ENCODE measurements at places on chromosomes 5 and 9.
A peak's percentile ranks its signal among the peaks of the same experiment; 100 is the strongest.

GRCh38 chr9:113712053-113712452, 164.1 kb upstream of the ZNF618 start:
- no peak for DNase-seq

- peak; percentile 74 for DNase-seq
Measured at GRCh38 chr5:91225848-91226686, 157.1 kb downstream of the ARRDC3 start.

DNA sequence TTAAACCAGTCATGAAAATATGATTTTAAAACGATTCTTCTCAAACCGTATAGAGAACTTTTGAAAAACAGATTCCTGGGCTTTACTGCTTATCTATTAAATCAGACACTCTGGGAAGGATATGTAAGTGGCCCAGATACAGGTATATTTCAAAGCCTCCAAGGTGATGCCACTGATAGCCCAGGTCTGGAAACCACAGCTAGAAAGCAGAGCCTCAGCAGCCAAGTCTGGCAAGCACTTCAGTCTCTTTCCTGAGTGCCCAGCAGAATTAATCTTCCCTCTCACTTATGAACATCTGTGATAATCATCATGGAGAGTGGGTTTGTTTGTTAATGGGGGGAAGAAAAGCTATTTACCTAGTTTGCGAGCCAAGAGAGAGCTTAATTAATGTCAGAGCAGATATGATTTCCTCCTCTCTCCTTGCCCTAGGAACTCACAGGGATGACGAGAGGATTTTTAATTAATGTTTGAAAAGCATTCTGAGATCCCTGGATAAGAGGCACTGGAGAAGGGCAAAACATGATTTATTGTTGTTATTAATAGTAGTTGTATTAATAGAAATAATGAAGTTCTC, 368.4 kb downstream of the TLE1 start:
- DNase-seq, result no peak

GRCh38 chr5:106862450-106863193, 808.1 kb downstream of the EFNA5 start:
- DNase-seq, result no peak

DNA sequence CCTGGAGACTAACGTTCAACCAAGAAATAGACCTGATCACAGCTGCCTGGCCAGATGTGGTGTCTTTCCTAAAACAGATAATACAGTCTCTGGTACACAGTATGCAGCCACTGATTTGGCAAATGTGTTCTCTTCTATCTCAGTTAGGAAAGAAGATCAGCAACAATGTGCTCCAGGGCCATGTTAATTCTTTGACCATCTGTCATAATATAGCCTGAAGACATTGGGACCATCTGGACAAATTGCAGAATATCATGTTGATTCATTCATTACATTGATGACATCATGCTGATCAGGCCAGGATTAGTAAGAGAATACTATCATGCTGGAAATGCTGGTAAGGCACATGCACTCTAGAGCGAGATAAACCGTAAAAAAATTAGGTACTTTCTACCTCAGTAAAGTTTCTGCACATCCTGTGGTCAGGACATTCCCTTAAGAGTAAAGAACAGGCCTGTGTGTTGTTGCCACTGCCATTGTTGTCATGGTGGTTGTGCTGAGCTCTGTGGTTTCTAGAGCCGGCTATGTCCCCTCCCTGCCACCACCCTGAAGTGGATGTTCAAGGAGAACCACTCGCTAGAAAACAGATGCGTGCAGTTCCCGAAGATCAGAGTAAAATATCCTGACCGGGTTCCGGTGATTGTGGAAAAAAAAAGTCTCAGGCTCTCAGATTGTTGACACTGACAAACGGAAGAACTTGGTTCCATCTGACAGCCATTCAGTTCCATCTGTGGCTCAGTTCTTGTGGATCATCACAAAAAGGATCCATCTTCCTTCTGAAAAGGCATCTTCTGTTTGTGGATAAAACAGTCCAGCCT, 6.4 kb upstream of the JMY start:
- no peak for DNase-seq

GRCh38 chr5:145791866-145792265, 43.3 kb downstream of the PRELID2 start:
- no peak for DNase-seq

- no peak for DNase-seq
Measured at GRCh38 chr5:134813407-134813806, 32.4 kb upstream of the C5orf24 start.

- DNase-seq, result no peak
Measured at GRCh38 chr5:144151026-144151425, 19.4 kb downstream of the YIPF5 start.

DNA sequence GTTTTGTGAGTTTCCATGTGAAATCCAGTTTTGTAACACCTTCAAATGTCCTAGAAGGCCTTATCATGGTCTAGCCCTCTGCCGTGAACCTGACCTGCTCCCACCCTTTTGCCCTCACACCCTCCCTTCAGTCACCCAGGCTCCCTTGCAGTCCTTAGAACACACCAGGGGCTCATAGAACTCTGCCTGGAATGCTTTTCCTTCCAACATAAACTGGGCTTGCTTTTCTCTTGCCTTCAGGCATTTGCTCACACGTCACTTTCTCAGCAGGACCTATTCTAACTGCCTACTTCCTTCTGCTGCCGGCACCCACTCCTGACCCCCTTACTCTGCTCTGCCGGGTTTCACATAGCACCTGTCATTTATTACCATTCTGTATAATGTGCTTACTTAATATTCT, 111.9 kb downstream of the PDE8B start:
- DNase-seq, result no peak

DNA sequence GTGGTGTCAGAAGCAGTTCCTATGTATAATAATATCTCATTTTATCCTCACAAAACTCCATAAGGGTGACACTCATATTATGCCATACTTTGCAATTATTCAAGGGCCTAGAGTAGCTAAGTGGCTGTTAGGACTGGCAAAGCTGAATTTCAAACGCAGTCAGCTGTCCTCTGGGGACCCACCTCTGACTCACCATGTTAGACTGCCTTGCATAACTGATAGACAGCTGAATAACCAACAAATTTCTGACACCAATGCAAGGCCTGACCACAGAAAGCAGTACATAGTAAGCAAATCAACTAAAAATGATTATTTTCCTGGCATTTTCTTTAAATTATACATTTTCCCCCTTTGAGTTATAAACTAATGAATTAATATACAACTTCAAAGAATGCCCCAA, 251.6 kb upstream of the PTGER4 start:
- DNase-seq, result no peak

- DNase-seq, result peak; percentile 51
Measured at GRCh38 chr5:134432677-134433359, 21.1 kb upstream of the CDKN2AIPNL start.

GRCh38 chr5:161547738-161548486, 1.4 kb upstream of the GABRB2 start:
- DNase-seq, result no peak

GRCh38 chr5:114411380-114411931, 49.6 kb downstream of the KCNN2 start:
- DNase-seq, result no peak

- no peak for DNase-seq
Measured at GRCh38 chr5:169862391-169862811, 117.9 kb downstream of the INSYN2B start.

GRCh38 chr9:96008502-96009222, 133.2 kb downstream of the ERCC6L2 start:
- no peak for DNase-seq

- DNase-seq, result peak; percentile 88
Measured at GRCh38 chr9:89497978-89498851, at the start of gene SEMA4D. Gene SEMA4D, minus strand, starts transcription at chr9:89498113. Its CDS starts 92,657 bp downstream, at chr9:89405456.

DNA sequence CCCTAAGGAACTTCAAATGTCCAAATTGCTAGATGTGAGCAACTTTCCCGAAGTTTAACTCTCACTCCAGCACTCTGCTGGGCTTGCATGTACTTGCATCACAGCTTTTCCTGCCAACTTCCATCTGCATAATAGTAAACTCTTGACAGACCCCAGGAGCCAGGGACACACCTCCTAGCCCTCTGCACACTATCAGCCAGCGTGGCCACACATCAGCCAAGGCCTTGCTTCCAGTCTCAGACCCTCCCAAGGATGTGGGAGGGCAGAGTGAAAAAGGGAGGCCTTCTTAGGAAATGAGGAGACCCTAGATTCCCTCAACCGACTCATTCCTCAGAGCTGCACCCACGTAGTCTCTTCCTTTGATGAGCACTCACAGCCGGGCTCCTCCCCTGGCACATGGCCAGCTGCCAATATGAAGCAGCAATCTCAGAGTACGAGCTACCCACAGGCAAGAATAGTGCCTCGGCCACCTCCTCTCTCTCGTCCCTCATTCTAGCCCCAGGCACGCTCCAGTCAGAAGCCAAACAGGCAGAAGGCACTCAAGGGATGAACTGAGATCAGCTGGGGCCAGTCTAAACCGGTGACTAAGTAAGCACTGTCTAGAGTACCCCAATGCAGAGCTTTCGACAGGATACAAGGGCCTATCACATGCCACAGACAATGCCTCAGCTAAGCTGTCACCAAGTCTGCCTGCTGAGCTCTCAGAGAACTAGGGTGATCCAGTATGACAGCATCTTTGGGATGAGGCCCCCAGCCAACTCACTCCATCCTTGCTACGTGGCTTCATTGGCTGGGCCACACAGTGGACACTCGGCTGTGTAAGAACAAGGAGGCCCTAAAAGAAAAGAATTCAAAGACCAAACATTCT, 2.3 kb downstream of the P4HA2 start:
- peak; percentile 83 for DNase-seq

DNA sequence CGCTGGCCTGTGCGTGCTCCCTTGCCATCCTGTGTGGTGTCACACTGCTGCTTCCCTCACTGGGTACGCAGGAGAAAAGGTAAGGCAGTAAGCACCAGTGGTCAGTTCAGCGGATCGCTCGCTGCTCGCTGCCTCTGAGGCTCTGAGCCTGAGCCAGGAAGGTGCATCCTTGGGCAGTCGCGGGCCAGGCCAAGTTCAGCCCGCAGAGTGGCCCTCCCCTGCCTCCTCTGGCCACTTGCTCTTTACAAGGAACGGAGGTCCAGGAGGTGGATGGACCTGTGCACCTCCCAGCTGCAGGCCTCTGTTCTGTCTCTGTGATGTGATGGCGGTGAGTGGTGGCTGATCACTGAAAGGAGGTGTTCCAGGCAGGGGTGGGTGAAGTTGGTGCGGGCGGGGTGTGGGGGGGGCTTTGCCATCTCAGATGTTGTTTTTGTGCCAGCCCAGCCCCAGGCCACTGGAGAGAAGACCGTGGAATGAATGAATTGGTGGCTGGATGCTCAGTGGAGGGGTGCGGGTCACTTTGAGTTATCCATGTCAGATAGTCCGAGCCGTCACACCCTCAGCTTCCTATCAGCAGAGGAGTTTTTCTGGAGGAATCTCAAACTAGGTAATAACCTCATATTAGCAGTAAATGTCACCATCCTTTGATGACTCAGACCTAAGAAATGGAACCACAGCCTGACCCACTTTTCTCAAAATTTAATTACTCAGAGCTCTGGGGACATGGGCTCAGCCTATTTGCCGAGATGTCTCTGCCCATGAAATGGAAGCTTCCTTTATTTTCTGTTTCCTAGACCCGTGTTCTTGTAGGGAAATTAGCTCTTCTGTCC, 7.3 kb downstream of the COL5A1 start:
- no peak for DNase-seq

GRCh38 chr5:1312206-1312605, 17.3 kb upstream of the TERT start:
- DNase-seq, result no peak

DNA sequence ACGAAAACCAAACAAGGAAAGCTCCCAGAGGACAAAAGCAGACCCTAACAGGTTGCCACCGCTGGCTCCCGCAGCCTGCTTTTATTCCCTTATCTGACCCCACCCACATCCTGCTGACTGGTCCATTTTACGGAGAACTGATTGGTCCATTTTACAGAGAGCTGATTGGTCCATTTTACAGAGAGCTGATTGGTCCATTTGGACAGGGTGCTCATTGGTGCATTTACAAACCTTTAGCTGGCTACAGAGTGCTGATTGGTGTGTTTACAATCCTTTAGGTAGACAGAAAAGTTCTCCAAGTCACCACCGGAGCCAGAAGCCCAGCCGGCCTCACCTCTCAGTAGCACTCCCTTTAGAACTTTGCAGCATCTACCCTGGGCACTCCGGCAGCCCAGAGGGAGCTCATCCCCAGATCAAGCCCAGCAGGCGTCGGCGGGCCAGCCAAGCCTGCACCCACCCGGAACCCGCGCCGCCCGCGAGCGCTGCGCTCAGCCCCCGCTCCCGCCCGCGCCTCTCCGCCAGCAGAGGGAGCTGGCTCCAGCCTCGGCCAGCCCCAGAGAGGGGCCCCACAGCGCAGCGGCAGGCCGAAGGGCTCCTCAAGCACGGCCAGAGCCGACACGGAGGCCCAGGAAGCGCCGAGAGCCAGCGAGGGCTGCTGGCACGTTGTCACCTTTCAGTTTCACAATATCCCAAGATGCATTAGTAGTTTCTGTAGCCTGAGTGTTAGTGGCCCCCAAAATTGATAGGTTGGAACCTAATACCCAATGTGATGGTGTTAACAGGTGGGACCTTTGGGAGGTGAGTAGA, 35.3 kb upstream of the CLPTM1L start:
- no peak for DNase-seq

DNA sequence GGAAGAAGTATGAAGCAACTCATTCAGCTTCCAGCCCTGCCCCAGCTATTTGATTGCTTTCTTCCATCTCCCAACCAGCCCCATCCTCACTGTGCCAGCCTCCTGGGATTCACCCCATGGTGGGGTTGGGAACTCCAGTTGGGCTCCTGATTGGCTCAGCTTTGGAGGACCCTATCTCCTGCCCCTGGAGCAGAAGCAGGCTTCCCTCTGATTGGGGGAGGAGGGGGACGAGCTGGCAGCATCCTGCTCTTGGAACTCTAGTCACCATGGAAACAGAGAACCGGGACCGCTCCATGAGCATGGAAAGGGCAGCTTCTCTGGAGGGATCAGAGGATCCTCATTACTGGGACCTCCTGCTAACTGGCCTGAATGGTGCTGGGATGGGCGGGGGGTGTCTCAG, 2.6 kb downstream of the SLC6A7 start:
- no peak for DNase-seq

- DNase-seq, result no peak
Measured at GRCh38 chr9:134422301-134423090, 96.2 kb downstream of the RXRA start.

DNA sequence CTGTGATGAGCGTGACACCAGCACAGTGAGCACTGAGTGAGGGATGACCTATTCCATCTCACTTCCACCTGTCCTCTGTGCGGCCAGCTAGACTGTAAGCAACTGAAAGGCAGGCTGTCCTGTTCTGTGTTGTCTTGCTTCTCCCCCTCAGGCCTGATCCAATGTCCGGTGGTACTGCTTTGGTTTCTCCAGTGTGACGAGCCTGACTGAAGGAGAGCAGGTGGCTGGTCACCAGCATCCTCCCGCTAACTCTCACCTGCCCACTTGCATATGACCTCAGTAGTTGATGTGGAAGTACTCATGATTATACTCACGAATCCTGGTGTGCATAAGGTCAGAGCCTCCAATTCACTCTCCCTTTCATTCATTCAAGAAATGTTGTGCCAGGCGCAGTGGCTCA, 2.4 kb upstream of the SLC27A4 start:
- DNase-seq, result no peak

- DNase-seq, result no peak
Measured at GRCh38 chr5:92580814-92581213, 1000.2 kb downstream of the NR2F1-AS1 start.

DNA sequence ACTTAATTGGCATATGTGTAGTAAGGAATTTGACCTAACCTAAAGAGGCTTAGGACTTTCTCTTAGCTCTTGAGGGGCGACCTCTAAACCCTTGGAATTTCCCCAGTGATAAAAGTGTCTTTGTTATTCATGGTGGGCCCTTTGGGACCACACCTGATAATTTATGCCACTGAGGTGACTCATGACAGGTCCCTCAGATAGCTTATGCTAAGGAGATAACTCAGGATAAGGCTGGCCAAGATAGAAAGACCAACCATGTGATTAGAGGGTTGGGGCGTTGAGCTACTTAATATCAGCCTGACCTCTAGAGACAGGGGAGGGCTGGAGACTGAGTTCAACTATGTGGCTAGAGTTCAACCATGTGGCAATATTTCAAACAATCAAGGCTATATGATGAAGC, 218.1 kb downstream of the AP3B1 start:
- no peak for DNase-seq

All from cardiac septum (tissue), 1 donor.